ENCODE measurements at places on chromosomes 12 and 14. TPM values are rescaled to one million over a fixed set of nuclear protein-coding genes. Genes with fewer than 3 reads are reported as not detected.

Gene EXOC3L4
- not detected for total RNA-seq

GRCh38 chr14:66979101-66979974 is 209.9 kb upstream of the GARIN2 start:
- H3K27ac ChIP-seq = peak overlapping the region; percentile 38
- H3K4me3 ChIP-seq = peak overlapping the region; percentile 18
- DNase-seq = peak; percentile 44
- no peaks in the 10 kb centered on the region for H3K27me3 ChIP-seq
- H3K36me3 ChIP-seq = no peaks in the 10 kb centered on the region

DNA sequence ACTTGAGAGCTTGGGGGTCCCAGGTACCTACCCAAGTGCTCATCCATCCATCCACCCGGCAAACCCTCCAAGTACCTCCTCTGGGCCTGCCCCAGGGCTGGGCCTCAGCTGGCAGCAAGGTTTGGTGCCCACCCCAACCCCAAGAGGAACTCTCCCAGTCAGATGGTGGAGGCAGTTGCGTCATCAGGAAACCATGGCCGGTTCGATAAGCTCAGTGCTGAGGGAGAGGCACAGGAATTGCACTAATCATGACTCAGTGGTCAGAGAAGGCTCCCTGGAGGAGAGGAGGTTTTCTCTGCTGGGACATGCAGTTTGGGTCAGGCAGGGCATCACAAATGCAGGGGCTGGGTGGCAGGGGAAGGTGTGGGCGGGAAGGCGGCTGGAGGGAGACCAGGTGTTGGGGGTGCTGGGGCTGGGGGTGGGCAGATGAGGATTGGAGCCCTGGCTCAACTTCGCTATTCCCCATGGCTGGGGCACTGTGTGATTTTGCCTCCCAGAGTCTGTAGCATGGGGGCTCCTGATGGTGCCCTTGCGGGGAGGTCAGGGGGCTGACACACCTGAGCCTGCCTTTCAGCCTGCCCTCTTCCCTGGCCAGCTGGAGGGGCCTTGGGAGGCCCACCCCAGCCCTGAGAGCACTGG is 32.2 kb downstream of the SH2B3 start:
- H3K4me3 ChIP-seq = peak overlapping the region; percentile 70
- H3K36me3 ChIP-seq = peaks cover 9% of the 10 kb centered on the region

- no peak overlapping the region for H3K27ac ChIP-seq
- H3K4me1 ChIP-seq = peaks cover 11% of the 10 kb centered on the region
- no peaks in the 10 kb centered on the region for H3K36me3 ChIP-seq
- no peak overlapping the region for H3K4me3 ChIP-seq
- peaks cover 21% of the 10 kb centered on the region for H3K27me3 ChIP-seq
Measured at GRCh38 chr14:96783915-96784224, 13.3 kb upstream of the VRK1 start.
